Spleen (tissue), 13 donors: ENCODE measurements at places on chromosomes 4 and X.
A peak's percentile ranks its signal among the peaks of the same experiment; 100 is the strongest.

DNA sequence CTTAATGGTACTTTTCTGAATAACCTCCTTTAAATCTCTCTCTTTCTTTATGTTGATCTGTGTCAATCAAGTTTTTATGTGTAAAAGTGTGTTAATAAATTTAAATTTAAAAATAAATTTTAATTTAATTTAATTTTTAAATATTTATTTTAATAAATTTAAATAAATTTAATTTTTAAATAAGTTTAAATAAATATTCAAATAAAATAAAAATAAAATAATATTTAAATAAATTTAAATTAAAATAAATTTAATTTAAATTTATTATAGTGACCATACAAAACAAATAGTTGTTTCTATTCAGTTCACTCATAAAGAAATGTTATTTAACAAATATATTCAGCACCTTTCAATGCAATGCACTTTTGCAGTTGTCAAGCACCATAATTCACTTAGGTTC lies 146.9 kb downstream of the GRID2 start:
- no peak for DNase-seq

DNA sequence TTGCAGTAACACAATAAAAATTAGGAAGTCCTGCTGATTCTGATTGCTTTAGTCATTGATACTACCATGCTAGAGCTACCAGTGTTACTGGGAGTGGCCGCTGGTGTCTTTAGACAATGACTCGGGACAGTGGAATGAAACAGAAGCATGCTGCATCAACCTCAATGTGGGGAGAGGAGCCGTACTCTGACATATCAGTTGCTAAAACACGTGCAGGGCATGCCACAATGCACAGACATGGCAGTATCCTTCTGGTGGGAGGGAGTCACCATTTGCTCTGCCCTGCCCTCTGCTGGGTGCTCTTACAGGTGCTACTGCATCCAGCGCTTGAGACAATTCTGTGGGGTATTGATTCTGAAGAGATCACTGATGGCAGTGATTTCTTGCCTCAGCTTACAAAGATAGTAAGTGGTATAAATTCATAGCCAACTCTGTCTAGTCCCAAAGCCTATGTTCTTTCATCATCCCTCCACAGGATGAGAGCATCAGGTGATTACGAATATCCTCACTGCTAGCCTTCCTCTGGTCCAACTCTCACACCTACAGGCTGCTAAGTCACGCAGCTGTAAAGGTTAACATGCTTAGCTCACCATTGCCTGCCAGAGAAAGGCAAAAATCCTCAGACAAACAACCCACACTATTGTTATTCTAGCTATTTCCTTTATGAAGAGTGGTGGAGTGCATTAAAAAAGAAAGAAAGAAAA lies 43.7 kb downstream of the NSG1 start:
- no peak for DNase-seq

- DNase-seq: no peak
These were observed 153.3 kb upstream of the LNX1 start for GRCh38 chr4:53744446-53745160.

GRCh38 chr4:6689506-6689960 lies 4.1 kb upstream of the S100P start:
- no peak for DNase-seq

DNA sequence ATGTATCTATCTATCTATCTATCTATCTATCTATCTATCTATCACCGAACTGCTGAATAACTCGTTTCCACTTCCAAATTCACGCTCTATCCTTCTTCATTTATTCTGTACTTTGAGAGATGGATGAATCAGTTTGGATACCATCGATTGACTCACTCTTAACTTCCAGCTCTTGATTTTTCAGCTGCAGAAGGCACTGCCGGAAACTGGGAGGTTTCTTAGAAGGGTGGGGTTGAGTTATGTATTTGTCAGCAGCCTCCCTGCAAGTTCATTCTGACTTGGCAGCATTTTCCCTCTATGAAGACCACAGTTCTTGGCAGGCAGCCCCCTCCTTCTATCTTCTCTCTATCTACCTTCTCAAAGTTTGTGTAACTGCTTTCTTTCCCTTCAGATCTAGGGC lies 112.0 kb upstream of the MAGEB18 start:
- no peak for DNase-seq

DNA sequence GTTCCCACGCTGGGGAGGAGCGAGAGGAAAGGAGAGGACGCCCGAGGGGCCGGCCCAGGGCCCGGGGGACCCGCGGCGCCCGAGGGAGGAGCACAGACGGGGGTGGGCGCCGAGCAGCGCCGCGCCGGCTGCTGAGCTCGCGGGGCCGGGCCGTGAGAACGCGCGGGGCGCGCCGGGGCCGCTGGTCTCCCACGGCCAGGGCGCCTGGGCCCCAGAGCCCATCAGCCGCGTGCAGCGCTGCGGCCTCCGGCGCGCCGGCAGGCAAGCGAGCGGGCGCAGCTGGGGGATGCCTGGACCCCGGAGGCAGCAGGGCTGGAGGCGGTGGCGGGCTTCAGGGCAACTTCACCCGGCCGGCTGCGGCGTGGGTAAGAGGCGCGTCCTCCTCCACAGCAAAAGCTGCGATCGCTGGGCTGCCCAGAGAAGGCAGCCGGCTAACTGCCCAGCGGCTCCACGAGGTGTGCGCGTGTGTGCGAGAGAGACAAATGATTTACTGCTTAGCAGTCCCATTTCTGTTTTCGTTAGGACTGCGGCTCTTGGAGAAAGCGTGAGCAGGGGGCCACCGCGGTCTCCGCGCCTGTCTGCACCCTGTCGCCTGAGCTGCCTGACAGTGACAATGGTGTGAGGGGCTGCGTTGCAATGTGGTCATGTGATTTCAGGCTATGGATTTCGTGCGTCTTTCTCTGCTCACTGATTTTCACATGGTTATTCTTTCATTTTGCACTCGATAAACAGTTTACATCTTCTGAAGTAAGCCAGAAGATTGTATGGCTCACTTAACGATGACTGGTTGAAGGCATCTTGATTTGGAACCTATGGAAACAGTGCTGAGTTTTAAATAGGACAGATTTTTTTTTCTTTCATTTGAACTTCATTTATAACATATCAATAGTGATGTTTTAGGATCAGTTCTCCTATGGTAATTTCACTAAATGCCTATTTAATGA lies 1.2 kb downstream of the GUCY1A1 start:
- peak; percentile 82 for DNase-seq

GRCh38 chr4:123198706-123199105 lies 197.9 kb upstream of the SPRY1 start:
- DNase-seq: no peak

DNA sequence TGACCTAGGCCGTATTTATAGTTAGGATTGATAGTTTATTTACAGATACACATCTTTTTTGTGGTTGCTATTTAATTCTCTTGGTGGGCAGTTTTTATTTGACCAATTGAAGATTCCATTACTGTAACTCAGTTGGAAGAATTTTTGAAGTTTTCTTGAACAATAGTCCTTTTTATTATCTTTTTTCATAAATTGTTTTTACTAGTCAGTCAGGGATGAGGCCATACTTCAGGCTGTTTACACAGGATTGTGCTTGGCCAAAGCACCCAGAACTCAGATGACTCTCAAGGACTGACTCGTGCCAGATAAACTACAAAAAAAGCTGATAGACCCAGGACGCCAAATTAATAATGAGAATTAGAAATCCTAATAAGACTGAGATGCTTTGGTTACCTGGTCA lies 7.0 kb downstream of the HERC3 start:
- no peak for DNase-seq

DNA sequence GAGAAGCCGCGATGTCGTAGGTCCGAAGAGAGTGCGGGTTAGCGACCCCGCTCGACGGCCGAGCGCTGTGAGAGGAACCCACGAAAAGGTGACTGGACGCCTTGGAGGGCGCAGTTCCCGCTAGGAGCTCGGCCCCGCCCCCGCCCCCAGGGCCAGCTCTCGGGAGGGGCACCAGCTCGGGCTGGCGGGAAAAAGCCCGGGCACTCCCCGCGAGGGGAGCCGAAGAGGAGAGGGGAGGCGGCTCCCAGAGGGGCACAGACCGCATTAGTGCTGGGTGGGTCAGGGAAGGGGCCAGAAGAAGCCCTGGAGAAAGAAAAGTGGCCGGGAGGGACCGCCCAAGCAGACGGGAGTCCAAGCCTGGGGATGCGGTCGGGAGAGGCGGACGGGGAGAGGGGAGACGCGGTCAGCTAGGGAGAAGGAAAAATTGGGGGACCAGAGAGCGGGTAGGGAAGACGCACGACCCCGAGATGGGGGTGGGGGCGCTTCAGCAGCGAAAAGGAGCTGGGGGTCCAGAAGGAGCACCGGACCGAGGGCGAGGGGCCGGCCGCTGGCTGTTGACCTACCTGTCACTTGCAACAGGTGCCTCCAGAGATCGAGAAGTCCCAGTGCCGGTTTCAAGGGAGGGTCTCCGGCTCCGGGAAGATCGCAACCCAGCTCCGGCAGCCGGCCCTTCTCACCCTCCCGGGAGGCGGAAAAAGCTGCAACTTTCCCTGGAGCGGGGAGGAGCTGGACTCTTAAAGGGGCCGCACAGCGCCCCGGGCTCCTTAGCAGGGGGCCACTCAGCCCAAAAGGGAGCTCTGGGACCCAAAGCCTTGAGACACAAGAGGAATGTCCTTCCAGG lies at the start of gene SYTL4:
SYTL4 (minus strand) TSS at position 681 of the 841 bp plus-strand sequence. CDS start 30,084 bp downstream, outside the sequence.
- peak; percentile 75 for DNase-seq

DNA sequence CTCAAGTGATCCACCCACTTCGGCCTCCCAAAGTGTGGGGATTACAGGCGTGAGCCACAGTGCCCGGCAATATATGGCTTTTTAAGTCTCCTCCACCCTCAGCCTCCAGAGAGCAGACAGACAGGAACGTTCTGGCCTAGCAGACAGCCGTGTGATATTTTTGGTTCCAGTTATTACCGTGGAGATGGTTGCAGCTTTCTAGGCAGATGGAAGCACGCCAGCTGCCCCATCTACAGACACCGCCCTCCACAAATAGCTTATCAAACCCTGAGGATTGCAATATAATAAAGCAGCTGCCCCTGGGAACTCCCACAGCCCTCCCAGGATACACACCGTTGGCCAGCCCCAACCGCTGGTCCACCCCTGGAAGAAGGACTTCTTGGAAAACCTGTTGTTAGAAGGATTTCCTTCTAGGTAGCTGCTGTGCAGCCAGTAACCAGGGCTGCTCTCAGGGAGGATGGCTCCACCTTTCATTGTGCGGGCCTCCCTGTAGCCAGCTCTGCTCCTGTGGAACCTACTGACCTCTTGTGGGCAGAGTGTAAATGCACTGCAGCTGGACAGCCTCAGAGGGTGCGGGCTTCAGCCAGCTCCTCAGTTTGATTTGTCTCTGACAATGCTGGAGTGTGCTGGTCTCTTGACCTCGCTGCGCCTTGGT lies 44.0 kb downstream of the SLC25A5 start:
- no peak for DNase-seq

DNA sequence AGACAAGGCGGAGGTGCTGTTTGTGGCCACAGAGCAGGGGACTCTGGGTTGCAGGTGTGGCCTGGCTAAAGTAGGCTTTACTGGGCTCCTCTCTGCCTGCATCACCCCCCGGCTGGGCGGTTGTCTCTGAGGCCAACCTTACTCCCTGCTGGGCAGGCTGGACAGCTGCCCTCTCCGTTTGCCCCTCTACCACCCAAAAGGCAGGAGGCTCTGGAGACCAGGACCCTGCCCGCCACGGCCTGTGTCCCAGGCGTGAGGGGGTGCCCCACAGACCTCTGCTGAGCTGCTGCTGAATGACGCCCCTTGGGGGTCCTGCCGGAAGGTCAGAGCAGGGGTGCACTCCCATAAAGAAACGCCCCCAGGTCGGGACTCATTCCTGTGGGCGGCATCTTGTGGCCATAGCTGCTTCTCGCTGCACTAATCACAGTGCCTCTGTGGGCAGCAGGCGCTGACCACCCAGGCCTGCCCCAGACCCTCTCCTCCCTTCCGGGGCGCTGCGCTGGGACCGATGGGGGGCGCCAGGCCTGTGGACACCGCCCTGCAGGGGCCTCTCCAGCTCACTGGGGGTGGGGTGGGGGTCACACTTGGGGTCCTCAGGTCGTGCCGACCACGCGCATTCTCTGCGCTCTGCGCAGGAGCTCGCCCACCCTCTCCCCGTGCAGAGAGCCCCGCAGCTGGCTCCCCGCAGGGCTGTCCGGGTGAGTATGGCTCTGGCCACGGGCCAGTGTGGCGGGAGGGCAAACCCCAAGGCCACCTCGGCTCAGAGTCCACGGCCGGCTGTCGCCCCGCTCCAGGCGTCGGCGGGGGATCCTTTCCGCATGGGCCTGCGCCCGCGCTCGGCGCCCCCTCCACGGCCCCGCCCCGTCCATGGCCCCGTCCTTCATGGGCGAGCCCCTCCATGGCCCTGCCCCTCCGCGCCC lies 920 bp downstream of the HTT-AS start:
- no peak for DNase-seq

DNA sequence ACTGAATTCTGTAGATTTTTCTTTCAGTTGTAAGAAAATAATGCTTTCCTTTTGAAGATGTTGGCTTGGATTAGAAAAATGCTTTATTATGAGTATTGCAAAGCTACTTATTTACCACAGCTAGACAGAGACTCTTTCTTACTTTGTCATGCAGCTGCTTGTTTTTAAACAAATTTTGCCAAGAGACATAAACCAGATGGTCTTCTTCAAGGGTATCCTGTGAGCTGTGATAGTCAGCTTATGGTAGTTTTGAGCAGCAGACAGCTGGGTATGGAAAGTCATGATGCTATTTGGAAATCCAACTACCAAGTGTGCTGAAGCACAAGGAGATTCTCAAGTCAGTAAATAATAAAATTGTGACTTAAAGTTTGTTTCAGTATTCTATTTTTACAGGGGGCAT lies 941.5 kb downstream of the DMD start:
- DNase-seq: no peak

- DNase-seq: no peak
These were observed 13.8 kb upstream of the SMS start for GRCh38 chrX:21926527-21927278.

DNA sequence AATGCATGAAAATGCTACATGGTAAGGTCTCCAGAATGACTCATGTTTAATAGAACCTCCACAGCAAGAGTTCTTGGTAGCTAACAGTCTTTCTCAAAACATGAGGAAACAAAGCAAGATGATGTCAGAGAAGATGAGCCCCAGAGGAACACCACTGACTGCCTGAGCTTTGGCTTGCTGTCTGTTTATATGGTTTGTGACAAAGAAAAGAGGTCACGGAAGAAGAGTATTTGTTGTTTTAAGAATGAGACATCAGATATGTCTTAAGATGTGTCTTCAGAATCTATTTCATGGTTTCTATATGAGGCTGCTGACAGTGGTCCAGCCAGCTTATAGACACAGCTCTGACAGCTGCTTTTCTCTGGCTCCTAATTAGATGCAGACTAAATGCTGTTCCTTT lies 18.8 kb upstream of the AREG start:
- DNase-seq: no peak

- DNase-seq: no peak
These were observed 80.1 kb downstream of the RAP1GDS1 start for GRCh38 chr4:98341309-98341708.

GRCh38 chrX:151184705-151185104 lies 8.3 kb downstream of the GPR50 start:
- no peak for DNase-seq

- no peak for DNase-seq
These were observed 88.0 kb upstream of the TLR2 start for GRCh38 chr4:153595894-153596601.

DNA sequence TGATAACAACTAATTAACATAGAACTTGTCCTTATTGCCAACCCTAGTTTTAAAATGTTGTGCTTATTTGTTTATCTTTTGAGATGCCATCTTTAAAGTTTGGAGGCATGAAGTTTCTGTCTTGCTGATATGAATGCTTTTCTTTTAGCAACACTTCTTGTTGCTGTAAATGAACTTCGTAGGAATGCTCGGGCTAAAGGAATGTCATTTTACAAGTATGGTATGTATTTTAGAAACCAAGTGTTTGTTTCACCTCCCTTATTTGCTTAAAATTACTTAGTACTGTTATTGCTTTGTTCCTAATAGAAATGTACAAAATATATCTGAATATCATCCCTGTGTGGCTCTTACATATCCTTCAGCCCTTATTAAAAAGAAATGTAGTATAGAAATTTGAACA lies 76.1 kb downstream of the SLC30A9 start:
- DNase-seq: no peak
